ENCODE measurements at places on chromosomes 11 and 22.

- no peak for DNase-seq
These were observed 12.7 kb downstream of the LINC01488 start for GRCh38 chr11:69493931-69494821.

DNA sequence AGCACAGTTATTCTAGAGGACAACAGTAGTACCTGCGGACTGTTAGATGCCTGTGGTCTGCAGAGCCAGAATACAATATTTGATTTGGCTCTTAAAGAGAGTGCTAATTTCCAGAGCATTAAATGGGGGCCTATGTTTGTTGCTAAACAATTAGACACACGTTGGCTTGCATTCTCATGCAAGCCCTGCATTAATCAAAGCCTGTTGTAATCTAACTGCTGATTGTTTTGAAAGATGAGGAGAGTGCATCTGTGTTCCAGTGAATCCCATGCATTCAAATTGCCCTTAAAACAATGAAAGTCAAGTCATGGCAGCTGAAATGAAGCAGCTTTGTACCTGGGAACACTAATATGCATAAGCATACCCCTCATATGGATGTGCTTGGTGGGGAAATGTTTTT is 419.4 kb downstream of the DYNC2H1 start:
- peak; percentile 47 for DNase-seq

DNA sequence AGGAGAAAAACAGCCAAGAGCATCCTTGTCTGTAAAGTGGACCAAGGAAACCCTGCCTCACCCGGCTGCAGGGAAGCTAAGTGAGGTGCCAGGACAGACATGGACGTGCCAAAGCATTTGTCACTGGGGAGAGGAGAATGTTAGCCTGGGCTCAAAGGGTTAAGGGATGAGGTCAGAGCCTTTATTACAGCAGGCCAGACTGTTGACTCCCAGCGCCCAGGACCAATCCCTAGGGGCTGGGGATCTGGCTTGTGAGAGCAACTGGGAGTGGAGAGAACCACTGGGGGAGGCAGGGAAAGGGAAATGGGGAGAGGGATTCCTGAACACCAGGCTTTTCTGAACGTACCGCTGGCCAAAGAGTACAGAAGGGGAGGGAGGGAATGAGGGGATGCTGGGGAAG is 2.6 kb downstream of the CHRM1 start:
- no peak for DNase-seq

DNA sequence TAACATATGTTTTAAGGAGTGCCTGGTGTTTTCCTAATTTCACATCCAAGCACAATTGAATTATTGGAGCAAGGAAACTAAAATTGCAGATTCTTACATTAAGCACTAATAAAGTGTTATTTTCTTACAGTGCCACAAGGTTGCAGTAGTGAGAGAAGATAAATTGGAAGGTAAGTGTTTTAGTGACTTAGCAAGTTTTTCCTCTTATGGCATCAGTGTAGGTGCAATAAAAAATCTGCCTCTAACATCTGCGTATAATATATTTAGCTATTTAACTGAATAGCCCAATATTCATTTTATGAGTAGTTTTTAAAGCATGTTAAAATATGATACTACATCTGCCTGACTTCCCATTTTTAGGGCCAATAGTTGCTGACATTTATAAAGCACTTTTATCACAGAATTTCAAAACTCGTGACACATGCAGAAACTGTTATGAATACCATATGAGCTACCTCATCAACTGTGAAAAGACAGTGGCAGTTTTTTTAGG is 19.0 kb downstream of the POLD3 start:
- DNase-seq, result peak; percentile 54

GRCh38 chr11:14578541-14578956 is 58.4 kb upstream of the PSMA1 start:
- peak; percentile 21 for DNase-seq

DNA sequence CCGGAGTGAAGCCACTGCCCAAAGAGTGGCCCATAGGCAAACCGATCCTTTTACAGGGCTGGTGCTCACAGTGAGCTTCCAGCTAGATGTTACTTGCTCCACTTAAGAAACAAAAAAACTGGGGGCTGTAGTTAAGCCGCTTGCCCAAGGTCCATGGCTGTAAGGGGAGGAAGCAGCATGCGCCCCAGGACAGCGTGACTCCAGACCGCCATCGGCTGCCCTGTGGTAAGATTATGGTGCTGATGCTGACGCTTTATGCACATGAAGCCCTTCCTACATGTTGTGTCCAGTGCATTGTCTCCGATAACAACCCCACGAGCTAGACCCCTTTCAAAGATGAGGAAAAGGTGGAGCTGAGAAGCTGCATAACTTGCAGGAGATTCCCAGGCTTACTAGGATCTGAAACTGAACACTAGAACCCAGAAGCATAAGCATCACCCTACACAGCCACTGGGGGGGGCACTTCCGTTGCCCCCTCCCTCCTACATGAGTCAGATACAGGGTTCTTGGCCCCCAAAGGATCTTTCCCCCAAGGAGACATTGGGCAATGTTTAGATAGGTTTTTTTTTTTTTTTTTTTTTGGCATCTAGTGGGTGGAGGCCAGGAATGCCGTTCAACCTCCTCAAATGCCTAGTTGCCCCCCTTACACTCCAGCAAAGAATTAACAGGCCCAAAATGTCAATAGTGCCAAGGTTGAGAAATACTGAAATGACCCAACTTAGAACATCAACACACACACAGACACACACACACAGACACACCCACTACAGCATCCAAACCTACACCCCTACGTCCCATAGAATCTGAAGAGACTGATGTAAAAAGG is 53.9 kb downstream of the MN1 start:
- no peak for DNase-seq

- DNase-seq, result no peak
These were observed 33.8 kb downstream of the AMOTL1 start for GRCh38 chr11:94801866-94802460.

GRCh38 chr11:8011371-8011770 is 24.2 kb downstream of the EIF3F start:
- no peak for DNase-seq

GRCh38 chr11:134610116-134610910 is 198.3 kb upstream of the B3GAT1 start:
- DNase-seq, result no peak

GRCh38 chr11:18088966-18089365 is 16.9 kb downstream of the SAAL1 start:
- no peak for DNase-seq

- no peak for DNase-seq
These were observed 25.0 kb upstream of the ARFGAP3 start for GRCh38 chr22:42881982-42882656.

- no peak for DNase-seq
These were observed 38.4 kb upstream of the KLHL35 start for GRCh38 chr11:75471176-75471973.

GRCh38 chr11:47980907-47981621 is 705 bp downstream of the PTPRJ start:
- DNase-seq, result peak; percentile 75

DNA sequence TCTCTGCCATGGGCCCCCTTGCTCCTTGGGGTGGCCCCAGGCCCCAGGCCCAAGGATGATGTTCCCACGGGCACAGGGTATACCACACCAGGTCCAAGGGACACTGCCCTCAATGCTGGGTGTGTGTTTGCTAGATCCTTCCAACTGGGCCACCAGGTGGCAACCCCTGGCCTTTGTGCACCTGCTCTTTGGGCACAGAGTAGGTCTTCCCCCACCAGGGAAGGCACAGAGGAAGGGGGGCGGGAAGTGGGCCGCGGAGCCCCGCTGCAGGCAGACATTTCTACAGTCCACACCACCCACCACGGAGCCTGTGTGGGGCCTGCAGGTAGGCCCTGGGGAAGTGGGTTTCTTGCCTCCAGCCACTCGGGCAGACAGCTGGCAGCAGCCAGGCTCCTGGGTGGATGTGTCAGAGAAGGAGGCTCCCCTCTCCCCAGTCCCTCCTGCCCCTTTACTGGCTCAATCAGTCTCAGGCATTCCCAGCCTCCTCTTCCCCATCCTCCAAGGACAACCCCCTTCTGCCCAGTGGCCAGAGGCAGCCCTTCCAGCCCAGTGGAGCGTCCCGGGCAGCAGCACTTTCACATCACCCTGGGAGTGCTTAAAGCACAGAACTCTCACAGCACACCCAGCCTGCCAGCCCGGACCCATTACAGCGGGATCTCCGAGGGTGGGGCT is 21.6 kb downstream of the MAFF start:
- DNase-seq, result no peak

DNA sequence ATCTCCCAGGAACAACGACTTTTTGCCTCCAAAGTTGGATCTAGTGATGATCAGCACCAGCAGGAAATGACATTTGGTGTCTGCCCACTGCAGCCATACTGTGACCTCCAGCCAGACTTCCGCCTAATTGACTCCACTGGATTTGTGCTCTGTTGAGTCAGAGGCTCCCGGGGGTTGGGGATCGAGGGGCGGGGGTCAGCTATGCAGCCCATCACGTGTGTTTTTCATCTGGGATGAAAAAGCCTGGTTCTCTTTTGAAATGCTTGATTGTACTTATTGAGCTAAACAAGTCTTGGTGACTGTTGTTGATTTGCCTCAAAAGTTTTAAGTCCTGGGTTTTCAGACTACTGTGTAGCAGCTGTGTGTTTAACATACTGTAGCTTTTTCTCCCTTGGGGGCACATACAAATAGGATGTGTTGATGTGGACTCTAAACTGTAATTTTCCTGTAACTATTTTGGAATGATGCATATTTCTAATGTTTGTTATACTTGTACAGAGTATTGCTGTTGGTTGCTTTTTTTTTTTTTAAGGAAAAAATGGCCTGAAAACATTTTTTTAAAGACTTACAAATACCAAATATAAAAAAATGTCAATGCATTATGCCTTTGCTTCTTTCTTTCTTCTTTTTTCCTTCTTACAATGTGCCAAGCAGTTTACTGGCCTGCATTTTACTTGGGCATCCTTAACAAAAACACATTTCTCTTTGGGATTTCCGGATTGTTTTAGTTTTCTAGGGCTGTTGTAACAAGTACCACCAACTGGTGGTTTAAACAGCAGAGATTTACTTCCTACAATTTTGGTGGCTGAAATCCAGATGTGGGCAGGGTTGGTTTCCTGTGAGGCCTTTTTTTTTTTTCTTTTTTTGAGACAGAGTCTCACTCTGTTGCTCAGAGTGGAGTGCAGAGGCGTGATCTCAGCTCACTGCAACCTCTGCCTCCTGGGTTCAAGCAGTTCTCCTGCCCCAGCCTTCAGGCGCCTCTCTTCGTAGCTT is 46.1 kb upstream of the OR4B1 start:
- DNase-seq, result peak; percentile 15

DNA sequence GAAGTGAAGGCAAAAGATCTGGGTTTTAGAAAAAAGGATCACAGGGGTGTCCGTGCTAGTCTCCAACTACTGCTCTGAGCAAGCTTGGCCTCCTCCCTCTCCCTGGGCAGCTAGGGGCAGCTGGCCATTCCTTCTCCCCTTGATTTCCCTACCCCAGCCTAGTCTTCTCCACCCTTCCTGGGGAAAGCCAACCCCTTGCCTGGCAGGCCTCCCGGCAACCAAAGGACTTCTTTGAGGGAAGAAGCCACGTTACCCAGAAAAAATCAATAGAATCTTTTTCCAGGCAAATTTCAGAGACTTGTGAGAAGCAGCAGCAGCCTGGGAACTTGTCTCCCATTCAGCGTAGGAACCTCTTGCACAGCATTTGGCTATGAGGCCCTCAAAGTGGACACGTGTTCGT is 91.5 kb downstream of the MIAT start:
- DNase-seq, result no peak
